ENCODE measurements at places on chromosomes 4 and X.

- DNase-seq: no peak
Observed at GRCh38 chr4:3107271-3107670, 32.8 kb downstream of the HTT start.

- DNase-seq: no peak
Observed at GRCh38 chr4:23135792-23136645, 443.3 kb downstream of the GBA3 start.

DNA sequence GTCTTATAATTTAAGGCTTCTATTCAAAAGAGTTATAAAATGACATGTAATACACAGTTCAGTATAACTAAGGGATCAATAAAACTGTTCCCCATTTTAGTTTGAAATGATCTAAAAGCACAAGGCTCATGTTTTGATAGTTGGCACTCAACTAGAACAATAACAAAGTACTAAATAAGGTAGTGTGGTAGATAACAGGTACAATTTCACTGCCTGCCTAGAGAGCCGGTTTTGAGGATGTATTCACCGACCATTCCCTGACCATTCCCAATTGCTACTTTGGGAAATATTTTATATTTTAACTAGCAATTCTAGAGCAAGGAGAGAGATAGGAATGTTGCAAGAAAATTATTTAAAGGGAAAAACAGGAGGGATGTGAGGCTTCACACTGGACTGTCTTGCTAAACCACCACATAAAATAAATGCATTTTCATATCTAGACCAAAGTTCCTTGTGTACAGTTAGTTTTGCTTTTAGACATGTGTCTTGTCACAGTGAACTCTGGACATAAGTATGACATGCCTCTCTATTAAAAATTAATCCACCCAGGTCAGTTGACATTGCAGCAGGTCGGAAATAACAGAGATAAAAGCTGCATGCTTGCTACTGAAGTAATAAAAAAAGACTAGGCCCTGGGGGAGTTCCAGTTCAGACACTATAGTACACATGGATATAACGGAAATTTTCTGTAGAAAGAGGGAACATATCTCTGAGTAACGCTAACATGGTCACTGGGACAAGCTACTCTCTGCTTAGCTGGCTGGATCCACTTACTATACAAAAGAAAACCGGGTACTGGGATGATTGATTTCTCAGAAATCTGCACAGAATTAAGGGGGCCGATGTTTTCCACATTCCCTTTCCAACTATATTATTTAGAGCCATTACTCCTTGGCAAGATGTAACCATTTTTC lies 56.3 kb upstream of the NAP1L5 start:
- DNase-seq: no peak

GRCh38 chr4:1200425-1201035 lies 28.1 kb upstream of the SPON2 start:
- no peak for DNase-seq

GRCh38 chr4:107265859-107266258 lies 229.7 kb upstream of the DKK2 start:
- no peak for DNase-seq

DNA sequence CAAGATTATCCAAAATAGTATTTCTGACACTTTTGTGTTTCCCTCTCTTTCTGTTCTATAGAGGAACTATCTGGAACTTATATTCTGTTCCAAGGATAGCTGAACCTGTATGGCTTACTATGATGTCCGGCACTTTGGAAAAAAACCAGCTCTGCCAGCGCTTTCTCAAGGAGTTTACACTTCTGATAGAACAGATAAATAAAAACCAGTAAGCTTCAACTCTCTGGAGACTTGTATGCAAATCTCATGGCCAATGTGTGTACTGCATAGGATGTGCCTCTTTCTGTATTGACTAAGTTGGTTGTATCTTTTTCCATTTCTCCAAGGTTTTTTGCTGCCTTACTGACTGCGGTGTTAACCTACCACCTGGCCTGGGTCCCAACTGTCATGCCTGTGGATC lies 92.5 kb downstream of the FNIP2 start:
- no peak for DNase-seq

Data from central memory CD4-positive, alpha-beta T cell (primary cell).